Esophagus squamous epithelium (tissue), 5 donors: ENCODE measurements at places on chromosomes 2 and 18.

GRCh38 chr2:239555571-239555905, 154.7 kb upstream of the HDAC4 start:
- DNase-seq, result no peak

GRCh38 chr18:69588301-69588700, 187.6 kb downstream of the DOK6 start:
- DNase-seq, result no peak

DNA sequence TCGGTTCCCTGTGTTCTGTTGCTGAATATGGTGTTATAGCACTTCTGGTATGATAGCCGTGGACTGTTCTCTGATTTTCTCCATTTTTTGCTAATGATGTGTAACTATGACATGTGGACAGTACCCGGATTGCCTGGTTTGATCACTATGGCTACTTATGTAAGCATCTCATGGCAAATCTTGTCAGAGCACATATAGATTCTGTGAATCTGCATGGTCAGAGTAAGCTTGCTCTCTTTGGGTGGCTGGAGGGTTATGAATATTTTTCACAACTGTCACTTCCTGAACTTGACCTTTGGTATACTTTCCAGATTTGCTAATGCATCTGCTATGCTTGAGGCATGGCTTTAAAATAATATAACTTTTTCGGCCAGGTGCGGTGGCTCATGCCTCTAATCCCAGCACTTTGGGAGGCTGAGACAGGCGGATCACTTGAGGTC, 36.8 kb upstream of the ATP8B1 start:
- no peak for DNase-seq

- DNase-seq, result no peak
Measured at GRCh38 chr2:211035548-211036185, 479.3 kb downstream of the CPS1 start.

DNA sequence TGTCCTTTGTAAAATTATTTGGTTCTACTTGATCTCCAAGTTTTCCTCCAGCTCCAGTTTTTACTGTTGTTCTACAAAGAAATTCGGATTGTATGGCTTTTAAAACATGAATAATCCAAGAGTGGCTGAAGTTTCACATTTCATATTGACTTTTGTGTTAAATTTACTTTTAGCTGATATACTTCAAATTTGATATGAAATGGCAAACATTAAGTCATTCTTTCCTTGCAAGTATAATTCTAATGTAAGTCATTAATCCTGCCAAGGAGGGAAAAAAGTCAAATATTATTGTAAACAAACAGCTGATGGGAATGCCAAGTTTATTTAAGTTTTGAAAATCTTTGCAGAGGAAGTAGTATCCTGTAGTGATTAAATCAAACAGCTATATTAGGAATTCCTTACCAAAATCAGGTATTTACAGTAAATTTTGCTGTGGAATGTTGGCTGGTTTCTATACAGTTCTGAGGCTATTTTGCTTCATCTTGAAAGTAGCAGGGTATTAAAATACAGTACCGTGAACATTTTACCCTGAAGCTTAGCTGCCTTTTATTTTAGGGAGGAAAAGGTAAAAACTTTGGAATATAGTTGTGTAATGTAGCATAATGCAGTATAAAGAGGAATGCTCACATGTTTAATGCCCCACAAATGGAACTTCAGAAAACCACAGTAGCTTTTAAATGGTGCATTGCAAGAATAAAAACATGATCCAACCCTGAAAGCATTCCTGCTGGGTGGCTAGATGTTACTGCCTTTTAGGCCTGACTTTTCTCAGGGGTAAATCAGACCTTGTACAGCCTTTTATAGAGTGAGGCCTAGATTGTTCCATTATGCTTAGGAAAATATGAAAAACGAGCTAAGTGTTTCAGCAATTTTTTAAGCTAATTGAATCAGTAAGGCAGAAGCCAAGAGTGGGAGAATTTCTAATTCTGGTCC, 62.7 kb upstream of the NT5C1B start:
- DNase-seq, result no peak

GRCh38 chr2:25367296-25367695, 25.6 kb upstream of the DNMT3A start:
- no peak for DNase-seq

DNA sequence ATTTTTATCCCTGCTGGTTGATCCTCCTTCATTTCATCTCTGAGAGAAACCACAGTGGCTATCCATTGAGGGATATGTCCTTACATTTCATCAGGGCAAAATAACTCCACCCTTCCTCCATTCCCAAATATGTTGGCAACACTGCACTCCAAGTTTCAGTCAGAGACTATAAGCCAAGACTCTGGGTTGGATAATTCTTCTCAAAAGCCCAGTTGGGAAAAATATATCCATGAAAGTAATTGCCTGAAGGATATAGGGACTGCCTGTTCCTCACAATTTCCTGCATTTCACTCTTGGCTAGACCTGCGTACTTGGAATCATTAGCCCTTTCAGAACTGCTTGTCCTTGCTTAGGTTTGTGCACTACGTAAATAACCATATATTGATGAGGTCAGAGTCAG, 27.9 kb upstream of the EPB41L3 start:
- DNase-seq, result no peak

GRCh38 chr2:224381521-224382279, 20.2 kb downstream of the FAM124B start:
- DNase-seq, result no peak

DNA sequence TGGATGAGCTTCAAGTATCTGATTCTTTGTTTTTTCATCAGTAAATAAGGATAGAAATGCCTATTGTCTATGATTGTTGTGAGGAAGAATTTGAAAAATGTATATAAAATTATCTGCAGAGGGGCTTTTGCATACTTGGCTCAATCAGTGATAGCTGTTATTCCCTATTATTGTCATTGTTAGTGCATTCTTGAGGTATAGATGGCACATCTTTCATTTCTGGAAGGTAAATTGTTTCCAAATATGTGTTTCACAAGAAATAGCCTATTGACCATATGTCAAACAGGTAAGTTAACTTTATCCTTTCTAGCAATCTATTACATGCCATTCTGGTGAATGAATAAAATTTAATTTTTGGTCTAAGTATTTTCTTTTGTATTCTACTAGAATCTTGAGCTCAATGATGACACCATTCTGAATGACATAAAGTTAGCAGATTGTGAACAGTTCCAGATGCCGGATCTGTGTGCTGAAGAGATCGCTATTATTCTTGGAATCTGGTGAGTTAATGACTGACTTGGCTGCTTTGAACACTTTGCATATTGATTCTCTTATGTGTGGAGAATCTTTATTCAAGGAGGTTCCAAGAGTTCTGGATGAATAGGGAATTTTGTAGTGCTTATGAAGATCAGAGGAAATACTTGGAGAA, 44.2 kb downstream of the TTC27 start:
- no peak for DNase-seq

DNA sequence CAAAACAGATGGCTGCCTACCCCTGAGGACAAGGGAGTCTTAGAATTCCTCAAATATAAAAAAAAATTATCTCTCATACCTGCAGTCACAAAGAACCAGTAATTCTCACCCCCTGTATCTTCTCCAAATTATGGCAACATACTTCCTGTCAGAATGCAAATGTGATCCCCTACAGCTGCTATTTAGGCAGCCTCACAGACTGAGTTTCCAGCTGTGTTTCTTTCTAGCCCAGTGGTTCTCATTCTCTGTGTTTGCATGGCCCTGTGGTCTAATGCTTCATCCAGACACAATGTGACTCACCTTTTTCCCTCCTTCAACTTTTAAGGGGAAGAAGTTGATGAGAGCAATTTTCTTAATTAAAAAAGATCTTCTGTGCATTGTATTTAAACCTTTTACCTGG, 726.3 kb downstream of the TSN start:
- no peak for DNase-seq

- DNase-seq, result no peak
Measured at GRCh38 chr2:241257419-241258032, 57.9 kb downstream of the HDLBP start.

GRCh38 chr18:8162802-8163201, 446.4 kb upstream of the RAB12 start:
- DNase-seq, result no peak

- DNase-seq, result no peak
Measured at GRCh38 chr18:41326311-41326710, 628.7 kb upstream of the PIK3C3 start.

DNA sequence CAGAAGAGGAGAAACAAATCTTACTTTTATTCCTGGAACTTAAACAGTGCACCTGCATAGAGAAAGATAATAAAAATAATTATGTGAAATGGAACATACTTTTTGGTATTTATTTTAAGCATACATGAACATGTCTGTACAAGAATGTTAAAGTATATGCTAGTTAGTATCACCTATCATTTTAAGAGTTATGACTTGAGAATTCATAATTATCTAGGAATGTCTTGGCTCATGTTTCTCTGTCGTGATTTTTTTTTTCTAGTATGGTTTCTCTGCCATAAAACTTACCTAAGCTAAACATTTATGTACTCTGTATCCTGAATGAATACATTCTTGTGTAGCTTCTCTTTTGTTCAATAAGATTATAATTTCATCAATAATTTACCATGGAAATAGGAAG, 4.2 kb downstream of the SERPINB7 start:
- DNase-seq, result no peak

DNA sequence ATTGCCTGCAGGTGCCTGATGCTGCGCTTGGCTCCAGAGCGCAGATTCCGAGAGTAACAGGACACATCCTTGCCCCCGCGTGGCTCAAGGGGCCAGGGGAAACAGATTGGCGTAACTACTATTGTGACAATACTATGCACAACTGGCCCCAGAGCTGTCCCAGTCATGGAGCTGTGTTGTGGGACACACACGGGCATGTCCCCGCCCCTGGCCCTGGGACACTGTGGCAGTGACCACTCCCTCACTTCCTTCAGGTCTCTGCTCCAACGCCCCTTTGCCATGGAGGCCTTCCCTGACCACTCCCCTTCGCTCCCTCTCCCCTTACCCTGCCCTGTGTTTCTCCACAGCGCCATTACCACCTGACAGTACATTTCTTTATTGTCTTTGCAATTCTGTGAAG, 132.1 kb downstream of the SMAD2 start:
- DNase-seq, result no peak

GRCh38 chr2:26245231-26245732, 543 bp downstream of the HADHB start:
- no peak for DNase-seq

- DNase-seq, result no peak
Measured at GRCh38 chr2:231300020-231300721, 95.3 kb upstream of the B3GNT7 start.

DNA sequence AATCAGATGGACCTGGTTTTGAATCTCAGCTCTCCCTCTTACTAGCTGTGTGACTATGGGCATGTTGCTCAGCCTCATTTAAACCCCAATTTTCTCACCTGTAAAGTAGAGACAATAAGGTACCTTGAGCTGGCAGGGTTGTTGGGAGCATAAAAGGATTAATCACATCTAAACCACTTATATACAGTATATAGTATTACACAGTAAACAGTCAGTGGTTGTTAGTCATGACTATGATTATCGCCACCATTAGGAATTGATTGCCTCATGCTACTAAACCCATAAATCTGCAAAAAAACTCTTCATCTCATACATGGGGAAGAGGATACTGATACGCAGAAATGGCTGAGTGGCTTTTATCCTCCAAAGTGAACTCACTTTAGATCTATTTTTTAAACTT, 65.8 kb downstream of the INO80D start:
- no peak for DNase-seq

GRCh38 chr18:3132700-3133099, 87.1 kb downstream of the MYOM1 start:
- DNase-seq, result no peak

GRCh38 chr2:2902547-2903281, 474.9 kb downstream of the EIPR1 start:
- no peak for DNase-seq

DNA sequence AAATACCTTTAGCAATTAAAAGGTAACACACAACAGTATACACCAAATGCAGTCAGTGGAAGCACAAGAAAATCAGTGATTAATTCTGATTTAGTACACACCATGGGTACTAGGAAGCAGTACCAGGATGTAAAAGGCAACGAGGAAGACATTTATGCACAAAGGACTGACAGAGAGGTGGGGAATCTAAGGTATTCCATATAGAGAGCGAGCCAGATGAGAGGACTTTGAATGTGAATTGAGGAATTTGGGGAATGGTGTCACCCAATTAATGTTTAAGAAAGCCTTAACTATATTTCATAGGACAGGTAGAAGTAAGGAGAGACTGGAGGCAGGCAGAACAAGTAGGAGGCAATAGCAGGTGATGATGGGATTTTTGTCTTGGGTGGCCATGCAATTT, 11.7 kb downstream of the CPS1 start:
- DNase-seq, result no peak

- no peak for DNase-seq
Measured at GRCh38 chr2:207239754-207240494, 74.2 kb upstream of the KLF7 start.

GRCh38 chr2:176813156-176813555, 399.4 kb upstream of the HNRNPA3 start:
- DNase-seq, result no peak

GRCh38 chr18:53772293-53772692, 452.2 kb downstream of the MBD2 start:
- no peak for DNase-seq

DNA sequence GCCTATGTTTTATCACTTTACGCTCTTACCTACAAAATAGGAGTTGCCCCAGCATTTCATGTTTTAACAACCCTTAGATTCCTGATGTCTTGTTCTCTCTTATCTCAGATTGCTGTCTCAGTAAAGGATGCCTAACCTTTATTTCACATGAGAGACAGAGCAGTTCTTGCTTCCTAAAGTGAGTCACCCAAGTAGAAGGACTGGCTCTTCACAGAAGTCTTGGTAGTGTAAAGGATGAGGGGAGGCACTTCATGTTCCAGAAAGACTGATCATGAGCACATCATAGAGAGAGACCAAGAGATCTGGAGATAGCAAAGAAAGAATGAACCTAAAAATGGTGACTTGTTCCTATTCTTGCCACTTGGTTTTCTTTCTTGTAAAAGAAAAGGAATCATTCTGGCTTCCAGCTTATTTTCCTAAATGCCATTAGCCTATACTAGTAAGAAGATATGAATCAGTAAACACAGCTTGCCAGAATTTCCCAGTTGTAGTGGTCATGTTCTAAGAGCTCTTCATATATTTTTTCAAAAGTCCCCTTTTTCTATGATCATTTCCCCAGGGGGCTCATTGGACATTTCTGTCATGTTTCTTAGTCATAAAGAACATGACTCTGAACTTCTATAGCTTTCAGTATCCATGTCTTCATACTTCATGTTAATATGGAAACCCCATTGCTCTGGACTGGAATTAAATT, 54.9 kb downstream of the MAPRE2 start:
- no peak for DNase-seq

GRCh38 chr18:41545091-41545888, 409.7 kb upstream of the PIK3C3 start:
- no peak for DNase-seq

GRCh38 chr2:236164925-236165841, 3.0 kb downstream of the GBX2 start:
- no peak for DNase-seq

- DNase-seq, result no peak
Measured at GRCh38 chr18:48921305-48922225, 29.2 kb downstream of the SMAD7 start.

GRCh38 chr2:64634345-64635267, 19.1 kb downstream of the SERTAD2 start:
- DNase-seq, result no peak

GRCh38 chr2:219175928-219176817, 552 bp downstream of the CNPPD1 start:
- DNase-seq, result no peak

GRCh38 chr2:22175003-22175402, 1051.2 kb downstream of the TDRD15 start:
- no peak for DNase-seq
